ENCODE measurements at places on chromosomes 4 and X.

GRCh38 chrX:69387567-69388487 lies 116.3 kb upstream of the NALF2 start:
- DNase-seq: peak; percentile 66

DNA sequence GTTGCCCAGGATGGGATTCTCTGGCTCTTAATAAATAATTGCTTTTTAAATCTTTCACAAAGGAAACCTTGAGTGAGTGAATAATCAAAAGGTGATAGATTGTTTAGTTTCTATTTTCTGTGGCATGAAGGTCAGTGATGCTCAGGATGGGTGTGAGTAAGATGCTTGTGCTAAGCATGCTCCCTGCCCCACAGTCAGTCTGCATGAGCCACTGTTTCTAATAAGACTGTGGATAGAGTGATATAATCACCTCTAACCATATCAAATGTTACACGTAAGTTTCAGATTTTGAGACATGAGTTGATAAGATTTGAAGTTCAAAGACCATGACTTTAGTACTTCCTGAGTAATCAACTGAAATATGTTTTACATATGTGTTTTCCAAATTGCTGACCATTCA lies 2.7 kb upstream of the GAGE10 start:
- no peak for DNase-seq

DNA sequence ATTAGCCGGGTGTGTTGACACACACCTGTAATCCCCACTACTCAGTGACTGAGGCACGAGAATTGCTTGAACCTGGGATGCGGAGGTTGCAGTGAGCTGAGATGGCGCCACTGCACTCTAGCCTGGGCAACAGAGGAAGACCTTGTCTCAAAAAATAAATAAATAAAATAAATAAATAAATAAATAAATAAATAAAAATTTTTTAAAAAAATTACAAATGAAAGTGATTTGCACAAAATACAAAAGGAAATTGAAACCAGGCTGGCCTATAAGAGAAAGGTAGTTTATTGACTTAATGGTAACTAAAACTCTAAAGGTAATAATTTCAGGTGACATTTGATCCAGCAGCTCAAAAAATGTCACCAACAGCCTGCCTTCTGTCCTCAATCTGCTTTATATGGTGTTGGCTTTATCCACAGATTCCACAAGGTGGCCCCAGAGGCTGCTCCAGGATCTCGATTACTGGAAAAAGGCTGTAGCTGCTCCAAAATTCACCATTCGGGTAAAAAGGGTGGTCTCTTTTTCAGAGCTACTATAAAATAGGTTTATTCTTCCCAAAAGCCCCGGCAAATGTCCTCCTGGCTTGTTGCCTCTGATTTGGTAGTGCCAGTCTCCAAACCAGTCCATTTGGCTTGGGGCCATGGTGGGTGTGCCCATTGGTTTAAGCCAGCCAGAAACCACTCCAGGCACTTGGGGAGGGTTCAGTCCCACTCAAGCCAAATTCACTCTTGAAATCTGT lies 61.4 kb upstream of the TRIM2 start:
- peak; percentile 83 for DNase-seq

DNA sequence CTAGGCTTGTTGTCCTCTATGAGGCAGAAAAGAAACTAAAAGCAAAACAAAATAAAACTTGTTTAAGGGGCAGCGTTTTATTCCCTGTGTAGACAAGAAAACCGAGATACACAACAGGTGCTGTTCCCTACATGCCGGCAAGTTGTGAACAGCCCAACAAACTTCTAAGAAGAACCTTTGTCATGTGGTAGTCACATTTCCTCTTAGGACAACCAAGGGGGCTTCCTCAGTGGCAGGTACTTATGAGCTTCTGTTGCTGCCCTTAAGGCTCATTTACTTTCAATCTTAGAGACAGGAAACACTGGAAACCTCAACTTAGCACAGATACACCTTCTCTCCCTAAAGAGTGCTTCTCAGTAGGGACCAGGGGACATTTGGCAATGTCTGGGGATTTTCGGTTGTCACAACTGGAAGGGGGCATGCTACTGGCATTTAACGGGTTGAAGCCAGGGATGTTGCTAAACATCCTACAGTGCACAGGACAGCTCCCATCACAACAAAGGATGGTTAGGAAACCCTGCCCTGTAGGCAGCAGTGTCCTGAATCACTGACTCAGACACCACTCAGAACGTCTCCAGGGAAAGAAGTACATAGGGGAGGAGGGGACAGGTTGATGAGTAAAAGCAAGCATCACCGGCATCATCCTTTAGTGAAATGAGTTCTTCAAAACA lies 111.0 kb downstream of the ASB9 start:
- DNase-seq: peak; percentile 80

DNA sequence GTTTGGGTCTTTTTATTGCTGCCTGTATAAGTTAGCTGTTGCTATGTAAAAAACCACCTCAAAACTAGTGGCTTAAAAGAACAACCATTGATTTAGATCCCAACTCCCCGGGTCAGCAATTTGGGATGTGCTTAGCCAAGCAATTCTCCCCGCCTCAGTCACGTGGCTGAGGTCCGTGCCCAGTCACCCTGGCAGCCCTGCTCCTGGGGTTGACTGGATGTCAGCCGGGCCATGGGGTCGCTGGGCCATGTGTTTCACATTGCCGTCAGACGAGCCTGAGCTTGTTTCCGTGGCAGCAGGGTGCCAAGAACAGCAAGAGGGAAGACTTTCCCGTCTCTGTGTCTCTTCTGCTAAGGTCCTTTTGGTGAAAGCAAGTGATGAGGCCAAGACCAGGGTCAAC lies 345.7 kb upstream of the FAT1 start:
- DNase-seq: no peak

- DNase-seq: no peak
Measured at GRCh38 chr4:102551958-102552565, 50.9 kb downstream of the NFKB1 start.

GRCh38 chr4:124631760-124632159 lies 80.8 kb downstream of the ANKRD50 start:
- DNase-seq: no peak

GRCh38 chr4:40309250-40309774 lies 25.8 kb upstream of the CHRNA9 start:
- DNase-seq: peak; percentile 96

DNA sequence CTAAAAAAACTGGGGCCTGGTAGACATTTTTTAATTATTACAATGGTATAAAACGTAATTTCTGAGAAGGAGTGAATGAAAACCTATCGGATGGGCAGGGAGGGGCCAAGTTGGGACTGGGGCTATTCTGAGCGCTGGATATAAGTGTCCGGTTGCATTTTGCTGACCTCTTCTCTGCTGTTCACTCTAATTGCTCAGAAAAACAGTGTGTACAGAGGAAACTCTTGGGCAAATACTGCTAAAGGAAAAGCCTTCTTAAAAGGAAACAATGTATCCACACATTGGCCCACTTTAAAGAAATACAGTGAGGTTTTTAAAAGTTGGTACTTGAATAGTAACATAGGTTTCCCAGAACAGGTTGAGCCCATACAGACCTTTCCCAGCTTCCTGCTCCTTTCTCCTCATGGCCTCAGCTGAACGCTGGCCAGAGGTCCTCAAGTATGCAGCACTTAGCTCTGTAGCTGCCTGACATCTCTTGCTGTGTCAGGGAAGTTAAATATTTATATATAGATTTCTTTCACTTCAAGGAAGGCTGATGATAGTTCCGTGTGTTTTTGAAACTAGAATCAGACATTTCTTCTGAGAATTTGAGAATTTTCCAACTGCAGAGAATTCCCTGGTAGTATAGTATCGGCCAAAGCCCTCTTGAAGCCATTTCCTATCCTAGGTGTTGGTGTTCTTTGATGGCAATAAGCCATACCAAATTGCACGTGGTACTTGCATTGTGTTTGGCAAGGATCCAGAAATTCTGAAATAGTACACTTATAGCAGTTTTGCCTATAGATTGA lies 97.1 kb upstream of the SLC4A4 start:
- DNase-seq: no peak

DNA sequence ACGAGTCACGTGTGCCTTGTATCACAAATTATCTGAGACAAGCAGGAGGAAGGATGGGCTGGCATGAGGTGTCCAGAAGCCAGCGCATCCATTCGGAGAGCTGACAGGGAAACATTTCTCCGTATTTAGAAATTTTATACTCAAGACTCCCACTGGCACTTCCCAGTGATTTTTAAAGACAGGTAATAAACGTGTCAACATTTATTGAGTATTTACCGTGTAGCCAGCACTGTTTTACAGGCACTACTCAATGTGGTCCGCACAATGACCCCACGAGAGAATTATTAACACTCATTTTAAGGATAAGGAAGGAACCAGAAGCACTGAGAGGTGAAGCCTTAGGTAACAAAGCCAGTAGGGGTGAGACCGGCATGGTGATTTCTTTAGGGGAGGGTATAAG lies 23.2 kb downstream of the GEMIN8 start:
- DNase-seq: no peak

GRCh38 chr4:173697840-173698239 lies 167.8 kb upstream of the HAND2 start:
- DNase-seq: no peak

GRCh38 chr4:74967324-74967723 lies 34.4 kb downstream of the PARM1 start:
- no peak for DNase-seq

DNA sequence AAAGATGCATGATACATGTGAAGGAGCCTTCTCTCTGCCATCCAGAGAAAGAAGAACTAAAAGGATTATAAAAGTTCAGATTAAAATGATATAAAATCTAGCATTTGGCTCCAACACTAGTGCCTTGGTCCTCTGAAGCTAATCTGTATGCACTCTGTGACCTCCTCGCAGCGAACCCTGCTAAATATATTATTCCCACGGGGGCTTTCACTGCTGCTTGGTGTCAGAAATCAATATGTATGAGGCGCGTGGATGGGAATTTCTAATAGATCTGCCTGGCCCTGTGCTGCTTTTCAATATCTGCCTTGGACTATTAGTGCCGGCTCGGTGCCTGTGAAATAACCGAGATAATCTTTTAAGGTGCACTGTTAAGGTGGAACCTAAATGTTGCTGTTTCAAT lies 69.7 kb downstream of the CXXC4 start:
- no peak for DNase-seq

DNA sequence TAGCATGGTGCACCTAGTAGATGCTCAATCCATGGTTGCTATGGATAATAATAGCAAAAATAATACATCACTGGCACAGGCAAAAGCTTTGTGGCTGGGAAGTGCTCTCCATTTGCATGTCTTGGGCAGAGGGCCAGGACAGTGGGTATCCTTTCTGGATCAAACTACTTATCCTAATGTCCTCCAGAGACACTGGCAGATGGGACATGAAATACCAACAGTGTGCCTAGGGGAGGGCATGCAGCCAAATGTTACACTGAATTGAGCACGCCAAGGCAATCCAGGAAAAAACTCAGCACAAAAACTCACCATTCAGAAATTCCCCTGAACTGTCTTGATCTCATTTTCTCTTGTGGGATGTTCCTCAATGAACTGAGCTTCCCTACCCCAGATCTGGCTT lies 98.6 kb upstream of the SCML1 start:
- DNase-seq: no peak

GRCh38 chrX:42515939-42516338 lies 262.0 kb downstream of the PPP1R2C start:
- no peak for DNase-seq

DNA sequence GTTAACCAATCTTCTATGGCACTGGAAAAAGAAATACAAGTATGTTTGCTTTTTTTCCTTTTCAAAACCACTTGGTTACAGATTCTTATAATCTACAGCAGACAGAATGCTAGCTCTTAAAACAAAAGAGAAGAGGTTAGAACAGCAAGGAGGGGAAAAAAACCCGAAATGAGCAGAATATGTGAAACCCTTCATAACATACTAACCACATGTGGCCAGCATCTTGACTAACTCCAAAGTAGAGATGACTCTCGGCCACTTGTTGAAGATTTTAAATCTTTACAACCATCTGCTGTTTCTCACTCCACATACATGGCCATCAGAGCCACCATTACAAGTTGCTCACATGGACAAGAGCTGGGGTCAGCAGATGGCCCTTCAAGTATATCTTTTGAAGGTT lies 100.3 kb downstream of the PAPSS1 start:
- DNase-seq: no peak

DNA sequence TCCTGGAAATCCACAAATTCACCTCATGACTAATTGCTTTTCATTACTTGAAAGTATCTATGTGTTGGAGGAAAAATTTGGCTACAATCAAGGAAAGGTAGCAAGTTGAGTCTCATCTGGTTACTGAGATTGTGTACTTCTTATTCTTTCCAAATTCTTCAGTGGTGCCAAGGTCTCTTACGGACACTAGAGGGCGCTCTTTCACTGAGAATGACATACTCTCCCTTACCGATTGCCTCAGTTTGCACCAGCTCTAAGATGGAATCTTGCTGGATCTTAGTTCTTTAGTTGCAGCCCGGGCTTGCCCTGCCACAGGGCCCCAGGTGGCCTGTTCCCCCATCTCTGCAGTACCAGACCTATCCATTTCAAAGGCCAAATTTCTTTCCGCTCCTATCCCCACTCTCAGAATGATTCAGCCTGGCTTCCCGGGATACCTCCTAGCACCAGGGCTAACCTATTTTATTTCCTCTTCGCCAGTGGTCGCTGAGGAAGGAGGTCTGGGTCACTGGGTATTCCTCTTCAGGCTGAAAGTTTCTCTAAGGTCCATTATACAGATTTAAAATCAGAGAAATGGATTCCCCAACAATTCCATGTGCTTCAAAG lies 24.6 kb upstream of the GPR50 start:
- peak; percentile 73 for DNase-seq

GRCh38 chr4:22962295-22962694 lies 269.6 kb downstream of the GBA3 start:
- no peak for DNase-seq

DNA sequence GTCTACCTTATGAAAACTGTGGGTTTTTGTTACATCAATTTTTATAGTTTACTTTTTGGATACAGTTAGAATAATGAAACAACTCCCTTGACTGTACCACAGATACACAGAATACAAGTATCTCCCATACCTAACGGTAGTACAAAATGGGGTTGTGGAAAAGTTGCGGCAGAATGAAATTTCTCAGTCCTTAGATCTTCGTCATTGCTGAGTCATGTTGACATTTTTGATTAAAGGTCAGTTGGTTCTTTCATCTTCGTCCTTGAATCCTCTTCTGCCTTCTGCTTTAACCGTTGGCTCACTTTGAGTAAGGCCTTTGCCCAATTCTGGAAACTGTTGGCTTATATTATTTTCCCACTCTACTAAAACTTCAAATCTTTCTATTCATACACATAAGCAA lies 75.6 kb downstream of the TRIML1 start:
- no peak for DNase-seq

Measured in activated CD4-positive, alpha-beta T cell treated with anti-CD3 and anti-CD28 coated beads, Interleukin-2, amount 10 ng/mL, durations not matched to agents 24 days and 14 days (primary cell).